Gastroesophageal sphincter (tissue), 4 donors: ENCODE measurements at places on chromosomes 2 and 18. TPM values are rescaled to one million over a fixed set of nuclear protein-coding genes. Genes with fewer than 3 reads are reported as not detected.
A peak's percentile ranks its signal among the peaks of the same experiment; 100 is the strongest.

DNA sequence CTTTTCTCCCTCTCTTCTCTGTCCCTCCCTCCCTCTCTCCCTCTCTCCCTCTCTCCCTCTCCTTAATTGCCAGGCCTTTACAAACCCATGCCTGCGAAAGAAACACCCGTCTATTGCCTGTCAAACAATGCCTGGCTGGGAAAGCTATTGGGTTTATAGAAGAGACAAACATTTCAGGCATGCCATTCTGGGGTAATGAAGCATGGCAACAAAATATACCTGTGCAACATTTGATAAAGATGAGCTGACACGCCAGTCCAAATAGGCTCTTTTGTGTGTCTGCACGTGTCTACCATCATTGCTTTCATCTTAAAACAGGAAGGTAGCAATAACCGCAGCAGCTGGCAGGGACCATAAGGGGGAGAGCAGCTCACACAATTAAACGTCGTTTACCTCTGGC lies 282.1 kb downstream of the ZNF516 start:
- ATAC-seq, result no peak

- no peak for ATAC-seq
These were observed 222.2 kb downstream of the MYCN start for GRCh38 chr2:16162491-16163040.

DNA sequence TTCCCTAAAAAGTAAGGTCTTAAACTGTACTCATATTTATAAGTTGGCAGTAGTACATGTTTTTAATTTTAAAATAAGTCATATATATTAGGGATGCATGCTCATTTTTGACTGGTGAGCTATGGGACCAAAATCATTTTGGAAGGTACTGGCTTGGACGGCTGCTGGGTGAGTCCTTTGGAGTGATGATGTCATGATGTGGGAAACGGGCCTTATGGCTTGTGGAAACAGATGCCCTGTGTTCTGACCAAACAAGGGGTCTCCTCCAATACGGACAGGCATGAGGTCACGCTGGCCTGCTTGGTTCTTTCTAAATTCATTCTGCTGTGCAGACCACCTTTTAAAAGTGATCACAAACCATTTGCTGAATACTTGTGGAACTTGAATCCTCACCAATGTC lies 109.2 kb upstream of the MGAT5 start:
- ATAC-seq, result no peak

- no peak for ATAC-seq
These were observed 292.5 kb upstream of the FAM98A start for GRCh38 chr2:33891616-33892015.

- ATAC-seq, result no peak
These were observed 25.6 kb downstream of the MAP3K2 start for GRCh38 chr2:127361929-127362885.

DNA sequence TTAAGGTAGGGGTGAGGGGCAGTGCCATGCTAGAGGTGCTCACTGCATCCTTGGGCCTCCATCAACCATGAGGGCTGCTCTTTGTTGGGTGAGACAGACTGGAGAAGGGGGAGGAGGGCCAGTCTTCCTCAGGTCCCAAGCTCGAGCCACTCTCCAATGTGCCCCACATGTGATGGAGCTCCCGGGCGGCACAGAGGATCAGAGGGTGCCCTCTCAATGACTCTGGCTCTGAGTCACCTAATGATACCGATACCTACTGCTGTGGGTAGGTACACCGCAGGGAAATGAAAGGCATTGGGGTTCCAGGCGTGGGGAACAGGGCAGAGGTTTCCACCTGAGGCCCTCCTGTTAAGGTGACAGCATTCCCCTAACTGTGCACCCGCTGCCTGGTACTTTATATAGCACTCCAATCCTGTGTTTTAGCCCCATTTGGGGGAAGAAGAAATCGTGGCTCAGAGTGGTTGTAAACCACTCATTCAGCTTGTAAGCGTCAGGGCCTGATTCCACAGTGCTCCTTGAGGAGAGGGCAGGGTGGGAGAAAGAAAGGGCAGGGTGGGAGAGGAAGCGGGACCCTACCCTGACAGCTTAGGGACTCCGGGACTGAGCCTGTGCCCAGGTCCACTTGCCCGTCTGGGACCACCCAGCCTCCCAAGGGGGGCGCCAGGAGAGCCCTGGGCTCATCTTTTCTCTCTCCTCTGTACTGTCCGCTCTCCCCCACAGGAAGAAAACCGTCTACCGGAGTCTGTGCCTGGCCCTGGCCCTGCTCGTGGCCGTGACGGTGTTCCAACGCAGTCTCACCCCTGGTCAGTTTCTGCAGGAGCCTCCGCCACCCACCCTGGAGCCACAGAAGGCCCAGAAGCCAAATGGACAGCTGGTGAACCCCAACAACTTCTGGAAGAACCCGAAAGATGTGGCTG lies 1.8 kb downstream of the B3GNT7 start:
- no peak for ATAC-seq

- ATAC-seq, result no peak
These were observed 96.3 kb downstream of the PRPF40A start for GRCh38 chr2:152620985-152621384.

- ATAC-seq, result no peak
These were observed 158.6 kb upstream of the HS6ST1 start for GRCh38 chr2:128477026-128477820.

DNA sequence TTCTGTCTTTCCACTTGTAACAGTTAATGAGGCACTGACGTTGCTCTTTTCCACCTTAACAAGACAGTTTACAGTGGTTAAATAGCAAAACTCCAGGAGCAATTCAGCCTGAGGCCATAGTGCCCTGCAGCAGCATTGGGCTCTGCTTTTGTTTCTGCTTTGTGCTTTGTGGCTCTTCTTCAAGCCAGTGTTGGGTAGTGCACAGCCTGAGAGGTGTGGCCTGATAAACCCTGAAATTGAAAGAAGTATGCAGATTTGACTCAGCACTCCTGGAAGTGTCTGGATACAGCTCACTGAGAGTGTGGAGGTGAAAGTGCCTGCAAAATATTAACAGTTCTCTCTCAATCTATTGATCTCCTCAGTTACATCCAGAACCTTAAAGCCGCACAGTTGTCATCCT lies 63.0 kb downstream of the STK25 start:
- ATAC-seq, result no peak

- ATAC-seq, result no peak
These were observed 198.4 kb downstream of the EIPR1 start for GRCh38 chr2:3179208-3179607.

DNA sequence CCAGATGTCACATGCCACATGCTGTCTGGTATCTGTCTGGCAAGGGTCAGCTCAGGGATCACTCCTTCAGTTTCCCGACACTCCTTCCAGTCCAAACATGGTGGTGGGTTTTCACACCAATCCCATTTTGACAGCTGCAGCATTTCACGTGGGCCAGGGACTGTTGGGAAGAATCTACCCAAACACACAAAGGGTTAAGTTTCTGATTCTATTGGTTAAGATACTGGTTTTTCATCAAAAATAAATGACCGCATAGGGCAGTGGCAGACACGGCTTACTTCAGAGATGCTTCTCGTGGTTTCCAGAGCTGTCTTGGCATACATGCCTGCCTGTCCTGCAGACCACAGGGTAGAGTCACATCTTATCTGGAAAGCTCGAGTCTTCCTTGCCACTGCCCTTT lies 79.7 kb downstream of the PSMG2 start:
- no peak for ATAC-seq

- no peak for ATAC-seq
These were observed 120.1 kb downstream of the CACNB4 start for GRCh38 chr2:151978709-151979108.

- no peak for ATAC-seq
These were observed 181.8 kb downstream of the EIPR1 start for GRCh38 chr2:3195641-3196476.

DNA sequence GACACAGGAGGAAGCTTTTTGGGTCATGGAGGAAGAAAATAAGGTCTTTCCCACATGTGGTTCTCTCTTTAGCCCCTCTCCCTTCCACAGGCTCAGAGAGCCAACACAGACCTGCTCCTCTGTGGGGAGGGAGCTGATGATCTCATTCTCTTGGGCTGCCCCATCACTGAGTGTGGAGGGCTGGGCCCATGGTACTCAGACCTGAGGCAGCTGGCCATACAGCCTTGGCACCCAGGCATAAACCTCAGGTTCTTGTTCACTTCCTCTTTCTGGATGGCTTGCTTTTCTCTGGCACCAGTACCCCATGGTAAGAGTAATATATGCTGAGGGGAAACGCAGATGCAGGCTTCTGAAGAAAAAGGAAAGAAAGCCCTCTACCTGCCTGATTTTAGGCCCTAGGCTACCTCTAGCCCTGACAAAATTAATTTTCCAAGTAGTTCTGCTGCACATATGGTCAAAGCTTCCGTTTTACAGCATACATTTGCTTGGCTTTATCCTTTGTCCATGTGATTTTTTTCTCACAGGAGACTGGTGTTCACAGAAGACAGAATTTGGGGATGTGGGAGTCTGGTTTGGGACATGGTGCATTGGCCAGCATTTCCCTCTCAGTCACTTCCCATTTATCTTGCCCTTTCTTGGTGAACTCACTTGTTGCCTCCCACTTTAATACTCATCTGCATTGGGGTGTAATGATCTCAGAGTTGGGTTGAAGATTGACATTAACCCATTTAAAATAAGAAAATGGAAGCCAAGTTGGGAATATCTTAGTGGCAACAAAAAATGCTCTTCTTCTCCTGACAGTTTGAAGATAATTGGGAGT lies 11.1 kb downstream of the DHRS9 start:
- ATAC-seq, result no peak

DNA sequence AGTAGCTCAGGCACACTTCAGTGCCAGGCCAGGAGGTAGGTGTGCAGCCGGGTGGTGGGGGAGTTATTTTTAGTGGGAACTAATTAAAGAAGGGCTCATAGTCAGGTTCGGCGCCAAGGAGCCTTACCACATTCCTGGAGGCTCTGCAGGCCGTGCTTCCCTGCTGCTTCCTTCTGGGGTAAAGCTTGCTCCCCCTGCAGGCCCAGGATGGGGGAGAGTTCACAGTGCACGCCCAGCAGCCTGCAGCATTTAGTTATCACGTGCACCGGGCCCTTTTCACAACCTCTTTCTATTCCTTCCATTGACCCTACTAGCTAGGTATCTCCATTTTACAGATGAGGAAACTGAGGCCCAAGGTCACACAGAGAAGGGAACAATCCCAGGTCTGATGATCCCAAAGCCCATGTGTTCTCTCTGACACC lies 2.5 kb downstream of the KCNF1 start:
- ATAC-seq, result peak; percentile 32

DNA sequence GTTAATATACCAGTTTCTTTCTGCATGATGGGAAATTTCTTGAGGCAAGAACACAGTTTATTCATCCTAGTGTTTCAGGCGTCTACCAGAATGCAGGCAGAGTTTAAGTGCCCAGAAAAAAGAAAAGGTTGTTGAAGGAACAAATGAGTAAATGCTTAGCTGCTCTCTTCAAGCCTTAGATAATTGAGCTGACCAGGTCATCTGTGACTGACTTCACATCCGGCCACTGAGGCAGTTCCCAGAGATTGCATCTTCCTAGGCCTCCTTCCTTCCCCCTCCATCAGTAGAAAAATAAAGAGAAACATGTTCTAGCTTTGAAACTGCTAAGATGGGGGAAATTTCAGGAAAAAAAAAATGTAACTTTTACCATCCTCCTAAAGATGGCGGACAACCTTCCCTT lies 9.4 kb upstream of the TMEM163 start:
- ATAC-seq, result no peak

DNA sequence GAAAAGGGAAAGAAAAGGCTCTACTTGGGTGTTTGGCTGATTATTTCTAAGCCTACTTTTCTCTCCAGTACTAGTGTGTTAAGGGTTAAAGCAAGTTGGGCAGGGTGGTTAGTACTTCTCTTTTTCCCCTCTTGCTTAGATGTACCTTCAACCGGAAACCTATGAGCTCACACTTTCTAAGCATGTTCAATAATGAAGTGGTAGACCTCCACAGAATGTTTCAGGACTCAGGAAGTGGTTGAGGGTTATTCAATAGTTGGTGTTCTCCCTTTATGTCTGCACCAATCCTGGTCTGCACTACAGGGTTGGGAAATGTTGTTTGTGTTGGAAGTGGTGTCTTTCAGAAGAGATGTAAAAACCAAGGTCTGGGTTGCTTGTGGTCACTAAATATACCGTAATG lies 137.1 kb downstream of the ZEB2 start:
- peak; percentile 48 for ATAC-seq

DNA sequence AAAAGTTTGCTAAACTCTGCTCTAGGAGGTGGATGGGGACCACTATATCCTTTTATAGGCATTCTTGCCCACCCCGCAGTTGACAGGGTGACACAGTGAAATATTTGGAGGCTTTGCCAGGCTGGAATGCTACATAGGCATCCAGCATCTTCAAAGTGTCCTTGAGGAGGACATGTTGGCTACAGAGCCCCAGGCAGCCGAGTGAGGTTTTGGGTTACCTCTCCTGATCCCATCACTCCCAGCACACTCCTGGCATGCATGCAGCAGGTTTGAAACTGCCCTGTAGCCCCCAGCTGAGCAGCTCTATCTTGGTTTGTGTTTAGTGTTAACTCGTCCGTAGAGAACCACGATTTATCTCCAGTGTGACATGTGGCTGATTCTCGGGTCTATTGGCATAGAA lies 7.3 kb downstream of the FOSL2 start:
- no peak for ATAC-seq

DNA sequence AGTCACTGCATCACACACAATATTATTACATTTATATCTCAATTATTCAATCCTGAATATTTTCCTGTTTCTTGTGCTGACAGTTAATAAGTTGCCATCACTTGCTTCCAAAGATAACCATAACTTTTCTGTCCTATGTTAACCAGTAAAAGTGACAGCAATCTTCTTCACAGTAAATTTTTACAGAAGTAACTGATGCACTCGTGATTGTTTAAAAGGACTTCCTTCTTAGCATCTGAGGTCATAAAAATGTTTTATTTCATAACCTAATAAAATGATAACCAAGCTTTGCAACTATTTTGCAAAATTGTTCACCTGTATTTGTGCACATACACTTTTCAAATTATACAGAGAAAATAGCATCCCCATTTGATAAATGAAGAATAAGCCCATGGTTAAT lies 20.6 kb upstream of the ANKRD62 start:
- no peak for ATAC-seq

DNA sequence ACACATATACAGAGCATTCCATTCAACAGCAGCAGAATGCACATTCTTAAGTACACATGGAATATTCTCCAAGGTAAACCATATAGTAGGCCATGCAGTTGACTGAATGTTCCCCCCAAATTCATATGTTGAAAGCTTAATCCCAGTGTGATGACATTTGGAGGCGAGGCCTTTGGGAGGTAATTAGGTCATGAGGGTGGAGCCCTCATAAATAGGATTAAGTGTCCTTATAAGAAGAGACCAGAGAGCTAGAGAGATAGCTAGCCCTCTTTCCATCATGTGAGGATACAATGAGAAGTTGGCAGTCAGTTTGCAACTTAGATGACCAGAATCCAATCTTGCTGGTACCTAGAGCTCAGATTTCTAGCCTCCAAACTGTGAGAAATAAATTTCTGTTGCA lies 27.6 kb downstream of the TMEM185B start:
- no peak for ATAC-seq

SCYGR2 gene
- not detected for total RNA-seq

CDCA7 gene
- total RNA-seq, result 4.8 TPM

IFIH1 gene
- total RNA-seq, result 24.1 TPM

TRIM43 gene
- not detected for total RNA-seq

KLHL41 gene
- 16.2 TPM for total RNA-seq

DHRS9 gene
- 0.31 TPM for total RNA-seq
